NCI-H460 (cell line): ENCODE measurements at places on chromosomes 3 and 15. TPM values are rescaled to one million over a fixed set of nuclear protein-coding genes. Genes with fewer than 3 reads are reported as not detected.
A peak's percentile ranks its signal among the peaks of the same experiment; 100 is the strongest.

Gene KBTBD13
- not detected in 2 replicates for total RNA-seq

Gene IRAK2
- 2.1 and 2.2 TPM in 2 replicates for total RNA-seq

DNA sequence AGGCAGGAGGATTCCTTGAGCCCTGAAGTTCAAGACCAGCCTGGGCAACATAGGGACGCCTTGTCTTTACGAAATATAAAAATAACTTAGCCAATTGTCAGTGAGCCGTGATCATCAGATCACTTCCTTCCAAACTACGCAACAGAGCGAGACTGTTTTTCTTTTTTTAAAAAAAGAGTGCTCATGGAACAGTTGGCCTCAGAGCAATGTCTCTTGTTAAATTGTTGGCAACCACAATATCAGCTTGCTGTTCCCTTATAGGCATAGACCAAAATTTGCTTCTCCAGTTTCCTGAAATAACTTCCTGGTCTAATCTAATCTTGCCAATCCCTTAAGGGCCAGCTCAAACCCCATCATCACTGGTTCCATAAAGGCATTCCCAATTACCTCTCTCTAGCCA, 93.3 kb upstream of the SLC4A7 start:
- DNase-seq: no peak

GRCh38 chr3:124131580-124131979, 139.7 kb upstream of the ROPN1 start:
- DNase-seq: no peak

- no peak for DNase-seq
Measured at GRCh38 chr3:160286231-160286630, 61.0 kb downstream of the C3orf80 start.

DNA sequence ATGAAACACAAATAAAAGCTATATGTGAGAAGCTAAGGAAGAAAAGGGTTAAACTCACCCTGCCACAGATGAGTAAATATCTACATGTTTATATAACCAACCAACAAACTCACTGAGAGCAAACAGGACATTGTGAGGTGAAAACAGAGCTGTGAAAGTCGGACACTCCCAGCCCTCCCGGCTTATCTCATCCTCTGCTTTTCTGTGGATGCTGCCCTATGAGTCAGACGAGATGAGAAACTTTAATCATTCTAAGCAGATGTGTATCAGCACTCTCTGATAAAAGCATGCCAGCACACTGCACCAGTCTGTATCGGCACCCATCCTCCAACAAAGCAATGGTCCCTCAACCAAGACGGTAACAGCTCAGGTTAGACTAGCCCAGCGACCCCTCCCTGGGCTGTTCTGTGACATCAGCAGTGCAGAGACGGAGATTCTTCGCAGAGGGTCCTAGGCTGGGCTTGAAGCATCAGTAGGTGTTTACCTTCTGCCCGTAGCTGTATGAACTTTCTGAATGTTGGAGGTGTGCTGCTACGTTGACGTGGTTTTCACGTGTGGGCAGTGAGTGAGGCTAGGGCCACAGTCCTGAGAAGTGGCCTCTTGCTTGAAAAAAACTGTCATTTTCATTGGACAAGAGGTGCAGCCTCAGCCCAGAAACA, 119.8 kb upstream of the ALDH1A3 start:
- peak; percentile 62 for DNase-seq

GRCh38 chr3:24734019-24734418, 239.4 kb upstream of the THRB start:
- DNase-seq: no peak

DNA sequence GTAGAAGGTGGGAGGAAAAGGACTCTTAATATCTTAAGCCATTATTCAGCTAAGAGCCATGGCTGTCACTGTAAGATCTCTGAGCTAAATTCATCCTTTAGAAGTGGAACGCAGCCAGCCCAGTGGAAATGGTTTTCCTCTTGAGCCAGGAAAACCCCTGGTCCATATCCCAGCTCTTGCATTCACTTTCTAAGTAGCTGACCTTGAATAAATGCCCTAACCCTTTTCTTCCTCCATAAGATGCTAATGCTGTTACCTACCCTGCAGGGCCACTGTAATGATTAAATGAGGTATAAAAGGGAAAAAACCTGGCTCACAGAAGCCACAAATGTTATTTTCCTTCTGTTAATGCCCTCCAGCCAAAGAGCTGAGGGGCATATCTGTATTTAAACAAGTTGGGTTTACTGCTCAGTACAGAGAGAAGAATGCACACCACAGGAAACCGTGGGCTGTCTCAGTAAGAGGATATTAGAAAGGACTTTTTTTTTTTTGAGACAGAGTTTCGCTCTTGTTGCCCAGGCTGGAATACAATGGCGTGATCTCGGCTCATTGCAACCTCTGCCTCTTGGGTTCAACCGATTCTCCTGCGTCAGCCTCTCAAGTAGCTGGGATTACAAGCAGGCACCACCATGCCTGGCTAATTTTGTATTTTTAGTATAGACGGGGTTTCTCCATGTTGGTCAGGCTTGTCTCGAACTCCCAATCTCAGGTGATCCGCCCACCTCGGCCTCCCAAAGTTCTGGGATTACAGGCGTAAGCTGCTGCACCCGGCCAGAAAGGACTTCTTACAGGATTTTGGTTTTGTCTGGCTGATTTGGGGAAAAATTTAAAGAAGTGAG, 6.8 kb downstream of the UBL7 start:
- no peak for DNase-seq

GRCh38 chr3:126049289-126050049, 34.5 kb downstream of the SLC41A3 start:
- DNase-seq: no peak

- no peak for DNase-seq
Measured at GRCh38 chr15:52422001-52422400, 106.7 kb downstream of the MYO5A start.
